Coronary artery (tissue), 2 donors: ENCODE measurements at places on chromosomes 3 and 15.
A peak's percentile ranks its signal among the peaks of the same experiment; 100 is the strongest.

DNA sequence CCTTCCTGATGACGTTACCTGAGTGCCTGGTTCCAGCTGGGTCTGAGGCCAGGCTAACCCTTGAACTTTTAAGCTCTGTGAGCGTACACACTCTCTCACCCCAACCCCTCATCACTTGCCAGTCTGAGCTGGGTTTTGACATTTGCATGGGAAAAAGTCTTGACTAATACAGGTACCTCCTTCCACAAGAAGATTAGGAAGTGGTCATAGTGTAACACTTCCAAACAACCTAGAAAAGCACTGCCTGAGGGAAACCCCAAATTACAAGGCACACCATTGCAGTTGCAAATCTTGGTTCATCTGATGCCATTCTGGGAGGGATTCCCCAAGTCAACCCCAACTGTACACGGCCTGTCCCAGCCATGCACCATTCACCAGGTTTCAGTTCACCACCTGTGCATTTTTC, 499.8 kb downstream of the FOXP1 start:
- no peak for DNase-seq

DNA sequence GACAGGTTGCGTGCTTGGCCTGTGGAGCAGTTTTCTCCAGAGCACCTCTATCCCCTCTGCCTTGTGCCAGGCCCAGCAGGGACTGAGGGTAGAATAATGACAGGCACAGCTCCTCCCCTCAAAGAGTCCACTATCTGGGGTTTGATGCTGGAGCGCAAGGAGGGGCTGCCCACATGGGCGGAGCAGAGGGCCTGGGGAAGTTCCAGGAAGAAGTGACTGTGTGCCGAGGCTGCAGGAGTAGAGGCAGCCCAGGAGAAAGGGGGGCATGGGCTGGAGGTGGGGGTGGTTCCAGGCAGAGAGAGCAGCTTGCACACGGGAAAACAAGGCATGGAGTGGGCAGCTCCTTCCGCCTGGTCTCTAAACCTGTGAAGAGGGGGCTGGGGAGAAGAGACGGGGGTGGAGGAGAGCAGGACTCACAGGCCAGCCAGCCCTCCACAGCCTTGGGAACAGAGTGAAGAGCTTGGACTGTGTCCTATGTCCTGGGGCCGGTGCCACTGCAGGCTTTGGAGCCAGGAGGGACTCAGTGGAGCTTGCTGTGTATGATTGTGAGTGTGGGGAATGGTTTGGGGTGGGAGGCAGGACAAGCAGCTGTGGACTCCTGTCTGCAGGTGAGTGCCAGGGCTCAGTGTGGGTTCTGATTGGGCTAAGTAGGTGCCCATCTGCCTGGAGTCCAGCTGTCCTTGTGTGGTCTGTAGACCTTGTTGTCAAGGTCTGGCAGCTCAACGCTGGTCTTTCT, 48.1 kb downstream of the APBA2 start:
- DNase-seq = no peak

- DNase-seq = no peak
Measured at GRCh38 chr3:86221601-86222000, 769.3 kb downstream of the VGLL3 start.

DNA sequence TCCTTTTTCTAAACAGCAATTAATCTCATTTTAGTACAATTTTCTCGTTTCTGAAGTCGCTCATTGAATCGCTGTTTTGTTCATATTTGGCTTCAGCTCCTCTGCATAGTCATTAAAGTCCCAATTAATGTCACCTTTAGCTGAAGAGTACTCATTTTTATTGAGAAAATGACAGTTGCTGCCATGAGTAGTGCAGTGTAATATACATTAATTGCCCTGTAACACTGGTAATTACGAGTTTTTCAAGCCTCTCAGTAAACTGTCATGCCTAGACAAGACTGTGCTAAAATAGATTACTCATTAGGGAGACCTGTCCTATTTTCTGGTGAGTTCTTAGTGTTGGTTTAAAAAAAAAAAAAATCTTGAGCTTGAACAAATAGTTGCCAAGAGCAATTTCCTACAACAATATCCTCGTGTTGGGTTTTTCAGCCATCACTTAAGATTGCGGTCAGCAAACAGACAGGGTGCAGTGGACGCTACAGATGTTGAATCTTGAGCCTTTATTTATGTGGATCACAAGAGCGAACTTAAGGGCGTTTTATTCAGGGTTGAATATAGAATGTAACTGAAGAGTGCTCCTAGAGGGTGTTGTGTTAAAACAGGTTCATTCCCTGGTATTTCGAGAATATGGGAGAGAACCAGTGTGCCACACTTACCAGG, 176.0 kb downstream of the CDIN1 start:
- DNase-seq = no peak

DNA sequence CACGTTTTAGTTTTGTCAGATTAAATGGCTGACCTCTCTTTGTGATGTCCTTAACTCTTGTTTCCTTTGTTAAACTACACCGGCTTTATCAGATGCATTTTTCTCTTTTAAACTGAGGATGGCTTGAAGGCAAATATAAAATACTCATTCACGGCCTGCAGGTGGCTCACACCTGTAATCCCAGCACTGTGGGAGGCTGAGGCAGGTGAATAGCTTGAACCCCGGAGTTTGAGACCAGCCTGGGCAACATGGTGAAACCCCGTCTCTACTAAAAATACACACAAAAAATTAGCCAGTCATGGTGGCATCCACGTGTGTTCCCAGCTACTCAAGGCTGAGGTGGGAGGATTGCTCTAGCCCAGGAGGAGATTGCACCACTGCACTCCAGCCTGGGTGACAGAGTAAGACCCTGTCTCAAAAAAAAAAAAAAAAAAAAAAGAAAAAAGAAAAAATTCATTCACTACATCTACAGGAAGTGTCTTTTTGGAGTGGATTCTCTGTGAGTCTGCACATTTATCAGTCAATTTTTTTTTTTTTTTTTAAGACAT, 34.7 kb upstream of the SACM1L start:
- no peak for DNase-seq

- no peak for DNase-seq
Measured at GRCh38 chr15:89735773-89736172, 15.3 kb downstream of the MESP1 start.

- no peak for DNase-seq
Measured at GRCh38 chr15:33114374-33114717, 80.2 kb downstream of the FMN1 start.

- DNase-seq = no peak
Measured at GRCh38 chr3:6989608-6990291, 128.8 kb downstream of the GRM7 start.

DNA sequence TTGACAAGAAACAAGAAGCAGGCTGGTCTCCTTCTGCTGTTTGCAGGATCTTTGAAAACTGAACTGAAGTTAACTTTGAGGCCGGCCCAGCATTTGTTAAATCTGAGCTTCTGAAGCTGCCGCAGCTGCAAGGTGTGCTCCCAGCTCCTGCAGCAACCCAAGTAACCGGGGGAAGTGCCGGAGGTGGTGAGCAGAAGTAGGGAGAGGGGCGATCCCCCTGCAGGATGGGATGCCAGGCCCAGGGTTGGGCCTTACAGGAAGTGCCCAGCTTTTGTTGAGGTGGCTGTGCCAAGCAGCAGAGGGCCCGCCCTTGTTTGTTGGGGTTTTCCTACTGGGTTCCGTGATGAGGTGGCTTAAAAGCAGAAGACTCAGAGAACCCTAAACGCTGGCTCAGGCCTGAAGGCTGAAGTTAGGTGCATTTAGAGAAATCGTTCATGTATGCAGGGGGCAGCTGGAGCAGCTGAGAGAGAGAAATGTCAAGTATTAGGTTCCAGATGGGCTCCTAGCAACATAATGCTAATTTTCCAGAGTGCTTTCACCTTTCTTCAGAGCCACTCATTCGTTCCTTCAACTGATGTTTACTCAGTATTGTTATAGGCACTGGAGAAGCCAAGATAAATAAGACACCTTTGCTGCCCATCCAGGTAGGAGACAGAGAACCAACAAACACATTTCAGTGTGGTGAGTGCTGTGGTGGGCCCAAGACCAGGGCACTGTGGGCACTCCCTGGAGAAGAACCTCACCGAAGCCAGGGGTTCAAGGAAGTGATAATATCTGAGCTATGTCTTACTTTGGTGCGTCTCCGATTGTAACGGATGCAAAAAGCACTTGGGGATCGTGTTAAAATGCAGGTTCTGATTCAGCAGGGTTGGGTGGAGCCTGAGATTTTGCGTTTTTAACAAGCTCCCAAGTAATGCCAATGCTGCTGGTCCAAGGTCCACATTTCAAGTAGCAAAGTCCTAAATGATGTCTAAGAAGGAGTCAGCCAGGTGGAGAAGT, 42.2 kb upstream of the PLCL2 start:
- no peak for DNase-seq

DNA sequence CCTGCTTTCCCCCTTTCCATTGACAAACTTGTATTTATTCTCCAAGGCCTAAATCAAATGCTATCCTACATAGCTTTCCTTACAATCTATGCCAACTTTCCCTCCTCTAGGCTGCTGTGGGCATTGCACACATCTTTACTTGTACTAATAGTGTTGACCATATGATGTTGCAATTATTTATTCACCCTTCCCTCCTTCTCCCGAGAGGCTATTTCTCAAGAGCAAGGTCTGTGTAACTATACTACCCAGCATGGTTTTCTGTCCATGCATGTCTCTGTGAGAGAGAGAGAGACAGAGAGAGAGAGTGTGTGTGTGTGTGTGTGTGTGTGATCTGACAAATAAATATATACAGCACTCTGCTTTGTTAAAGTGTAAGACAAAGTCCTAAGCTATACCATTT, 63.8 kb downstream of the GTPBP8 start:
- DNase-seq = no peak

DNA sequence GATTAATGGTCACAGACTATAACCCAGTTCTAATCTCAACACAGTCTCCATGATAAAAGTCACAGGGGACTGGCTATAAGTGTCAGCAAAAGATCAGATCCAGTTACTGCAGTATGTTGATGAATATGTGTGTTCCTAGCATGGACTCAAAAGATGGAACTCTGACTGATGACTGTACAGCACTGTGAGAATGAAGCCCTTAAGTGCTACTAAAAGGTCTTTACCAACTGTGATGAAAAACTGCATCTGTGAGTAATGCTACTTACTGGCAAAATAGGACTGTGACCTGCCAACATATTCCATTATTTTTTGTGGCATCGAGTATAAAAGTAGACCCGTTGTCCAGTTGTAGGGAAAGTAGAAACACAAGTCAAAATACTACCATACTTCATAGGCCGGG, 284.2 kb downstream of the ROBO2 start:
- DNase-seq = no peak

DNA sequence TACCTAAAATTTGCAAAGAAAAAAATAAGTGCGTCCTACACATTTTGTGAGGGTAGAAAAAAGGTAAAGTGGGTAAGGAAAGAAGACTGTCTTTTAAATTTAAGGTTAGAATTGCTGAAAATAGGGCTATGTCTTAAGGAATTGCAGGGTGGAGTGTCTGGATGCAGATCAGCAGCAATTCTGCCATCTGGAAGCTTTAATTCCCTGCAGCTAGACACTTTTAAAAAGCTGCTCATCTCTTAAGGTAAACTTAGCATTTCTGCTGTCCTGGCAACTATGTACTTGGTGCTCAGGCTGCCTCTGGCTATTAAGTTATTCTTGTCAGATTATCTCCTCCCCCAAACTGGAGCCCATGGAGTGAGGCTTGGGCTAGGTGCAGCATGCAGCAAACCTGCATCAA, 420.2 kb downstream of the SI start:
- DNase-seq = no peak

DNA sequence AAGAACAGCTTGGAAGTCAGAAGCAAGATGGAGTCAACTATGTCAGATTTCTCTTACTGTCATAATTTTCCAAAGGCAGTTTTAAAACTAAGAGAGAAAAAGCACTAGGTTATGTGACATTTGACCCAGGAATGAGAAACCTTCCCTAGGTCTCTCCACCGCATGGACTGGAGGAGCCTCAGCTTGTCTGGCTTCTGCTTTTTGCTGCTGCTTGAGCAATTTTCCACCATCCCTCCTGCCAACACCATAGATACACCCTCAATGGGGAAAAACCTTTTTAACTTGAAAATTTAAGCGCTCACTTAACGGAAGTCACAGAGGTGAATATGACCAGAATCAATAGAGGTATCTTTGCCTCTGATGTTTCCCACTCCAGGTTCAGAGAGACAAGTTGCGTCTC, 17.8 kb upstream of the IREB2 start:
- no peak for DNase-seq

GRCh38 chr15:85748729-85749128, 46.0 kb downstream of the KLHL25 start:
- peak; percentile 70 for DNase-seq

DNA sequence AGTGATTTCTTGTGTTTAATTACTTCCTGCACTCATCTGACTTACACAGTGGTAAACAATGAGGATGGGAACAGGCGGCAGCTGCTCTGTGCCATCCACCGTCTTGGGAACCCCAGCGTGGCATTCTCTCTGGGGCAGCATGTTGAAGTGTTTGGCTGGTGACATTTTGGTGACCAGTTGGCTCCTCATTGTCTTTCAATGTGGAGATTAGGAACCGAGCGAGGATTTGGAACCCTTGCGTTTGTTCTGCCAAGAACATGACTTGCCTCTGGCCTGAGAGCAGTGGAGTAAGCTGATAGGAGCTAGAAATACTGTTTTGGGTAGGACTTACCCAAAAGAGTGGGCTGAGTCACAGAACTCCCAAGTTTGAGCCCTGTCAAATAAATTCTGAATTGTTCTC, 88.8 kb downstream of the IGF1R start:
- DNase-seq = no peak

DNA sequence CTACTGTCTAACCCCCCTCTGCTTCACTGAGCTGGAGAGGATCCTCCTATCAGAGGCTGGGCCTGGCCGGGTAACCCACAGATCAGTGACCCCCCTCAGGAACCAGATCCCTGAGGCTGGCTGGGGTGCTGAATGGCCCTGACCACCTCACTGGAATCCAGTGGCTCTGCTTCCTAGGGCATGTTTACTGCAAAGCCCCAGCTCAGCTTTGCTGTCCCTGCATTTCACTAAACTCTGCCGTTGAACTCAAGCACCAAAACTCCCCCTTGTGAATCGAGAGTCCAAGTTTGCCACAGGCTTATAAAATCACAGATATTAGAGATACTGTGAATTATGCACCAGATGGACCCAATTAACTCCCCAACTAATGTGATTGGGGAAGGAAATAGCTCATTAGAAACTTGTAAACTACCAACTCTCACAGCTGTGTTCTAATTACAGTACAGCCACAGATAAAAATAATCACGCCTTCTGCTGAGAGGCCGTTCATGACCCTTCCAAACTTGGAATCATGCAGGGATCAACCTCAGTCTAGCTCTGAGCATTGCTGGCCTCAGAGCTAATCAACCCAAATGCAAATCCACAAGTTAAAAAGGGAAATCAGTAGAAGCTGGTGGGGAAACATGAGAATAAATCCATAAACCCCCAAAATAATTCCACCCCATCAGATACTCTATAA, 47.0 kb downstream of the OCA2 start:
- no peak for DNase-seq

DNA sequence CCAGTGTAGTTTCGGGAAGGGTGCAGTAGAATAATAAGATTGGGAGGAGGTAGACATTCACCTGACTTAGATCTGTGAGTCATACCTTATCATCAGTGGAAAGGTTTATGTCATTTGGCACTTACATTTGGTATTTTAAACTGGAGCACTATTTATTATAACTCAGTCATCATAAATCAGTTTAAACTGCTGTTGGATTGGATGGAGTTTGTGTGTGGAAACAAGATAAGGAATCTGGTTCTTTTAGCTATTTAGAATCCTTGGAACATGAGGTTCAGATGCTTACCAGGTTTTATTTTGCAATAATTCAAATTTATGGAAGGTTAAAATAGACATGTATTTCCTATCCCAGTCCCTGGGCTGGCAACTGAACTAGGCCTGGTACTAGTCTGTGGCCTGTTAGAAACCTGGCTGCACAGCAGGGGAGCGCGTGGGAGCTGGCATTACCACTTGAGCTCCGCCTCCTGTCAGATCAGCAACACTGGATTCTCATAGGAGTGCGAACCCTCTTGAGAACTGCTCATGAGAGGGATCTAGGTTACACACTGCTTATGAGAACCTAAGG, 34.5 kb downstream of the ZFAND6 start:
- DNase-seq = no peak
